Fibroblast of skin of scalp (primary cell): ENCODE measurements at places on chromosomes 7 and 10.

DNA sequence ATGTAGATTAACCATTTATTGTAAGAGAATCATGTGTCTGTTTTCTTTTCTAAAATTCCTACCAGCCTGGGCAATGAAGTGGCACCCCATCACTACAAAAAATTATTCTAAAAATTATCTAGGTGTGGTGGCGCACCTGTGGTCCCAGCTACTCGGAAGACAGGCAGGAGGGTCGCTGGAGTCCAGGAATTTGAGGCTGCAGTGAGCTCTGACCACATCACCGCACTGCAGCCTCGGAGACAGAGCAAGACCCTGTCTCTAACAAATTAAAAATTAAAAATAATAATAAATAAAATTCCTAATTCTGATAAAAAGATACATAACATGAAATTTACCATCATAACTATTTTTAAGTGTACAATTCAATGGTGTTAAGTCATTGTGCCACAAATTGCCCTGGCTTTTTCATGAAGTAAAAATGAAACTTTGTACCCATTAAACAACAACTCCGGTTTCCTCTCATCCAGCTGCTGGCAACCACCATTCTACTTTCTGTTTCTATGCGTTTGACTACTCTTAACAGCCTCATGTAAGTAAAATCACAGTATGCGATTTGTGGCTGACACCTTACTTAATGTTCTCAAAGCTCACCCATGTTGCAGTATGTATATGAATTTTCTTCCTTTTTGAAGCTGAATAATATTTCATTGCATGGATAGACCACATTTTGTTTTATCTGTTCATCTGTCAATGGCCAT lies 20.6 kb upstream of the USP6NL start:
- no peak for DNase-seq

DNA sequence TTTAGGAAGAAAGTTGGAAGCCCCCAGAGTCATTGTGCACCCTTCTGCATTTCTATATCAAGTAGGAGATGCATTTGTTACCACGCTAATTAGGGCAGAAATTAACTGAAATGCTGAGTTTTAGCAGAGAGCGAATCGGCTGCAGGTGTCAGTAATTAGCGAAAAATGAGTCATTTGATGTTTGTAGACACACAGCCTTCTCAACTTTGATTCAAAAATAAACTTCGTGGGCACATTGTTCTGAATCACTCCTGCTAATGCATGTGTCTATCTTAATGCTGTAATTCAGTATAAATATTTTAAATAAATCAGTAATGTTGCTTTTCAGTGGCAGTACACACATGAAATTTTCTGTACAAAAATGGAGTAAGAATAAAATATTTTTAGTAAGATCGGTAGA lies 109.5 kb upstream of the CARD11 start:
- no peak for DNase-seq

GRCh38 chr10:118473305-118473960 lies 122.0 kb downstream of the PRLHR start:
- no peak for DNase-seq

DNA sequence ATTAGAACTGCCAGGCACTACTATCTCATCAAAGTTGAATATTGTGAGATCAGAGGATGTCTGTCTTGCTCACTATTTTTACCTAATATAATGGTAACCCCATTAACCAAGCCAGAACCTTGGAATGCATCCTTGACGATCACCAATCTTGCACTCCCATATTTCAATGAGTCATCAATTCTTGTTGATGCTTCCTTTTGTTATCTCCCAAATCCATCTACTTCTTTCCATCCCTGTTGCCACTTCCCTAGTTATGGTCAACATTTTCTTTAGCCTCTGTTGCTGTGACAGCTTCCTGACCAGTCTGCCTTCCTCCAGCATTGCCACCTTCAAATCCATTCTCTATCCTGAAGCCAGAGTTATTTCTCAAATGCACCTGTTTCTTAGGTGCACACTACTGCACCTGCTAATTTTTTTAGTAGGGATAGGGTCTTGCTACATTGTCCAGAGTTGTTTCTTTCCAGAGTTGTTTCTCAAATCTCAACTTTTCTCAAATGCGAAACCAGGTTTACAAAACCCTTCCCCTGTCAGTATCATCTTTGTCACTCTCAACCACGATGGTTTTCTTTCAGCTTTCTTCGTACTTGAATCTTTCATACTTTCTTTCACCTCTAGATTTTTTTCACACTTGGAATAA lies 15.7 kb downstream of the ITGA8 start:
- DNase-seq = no peak

GRCh38 chr10:110081911-110082310 lies 74.1 kb downstream of the ADD3 start:
- DNase-seq = peak; percentile 11

DNA sequence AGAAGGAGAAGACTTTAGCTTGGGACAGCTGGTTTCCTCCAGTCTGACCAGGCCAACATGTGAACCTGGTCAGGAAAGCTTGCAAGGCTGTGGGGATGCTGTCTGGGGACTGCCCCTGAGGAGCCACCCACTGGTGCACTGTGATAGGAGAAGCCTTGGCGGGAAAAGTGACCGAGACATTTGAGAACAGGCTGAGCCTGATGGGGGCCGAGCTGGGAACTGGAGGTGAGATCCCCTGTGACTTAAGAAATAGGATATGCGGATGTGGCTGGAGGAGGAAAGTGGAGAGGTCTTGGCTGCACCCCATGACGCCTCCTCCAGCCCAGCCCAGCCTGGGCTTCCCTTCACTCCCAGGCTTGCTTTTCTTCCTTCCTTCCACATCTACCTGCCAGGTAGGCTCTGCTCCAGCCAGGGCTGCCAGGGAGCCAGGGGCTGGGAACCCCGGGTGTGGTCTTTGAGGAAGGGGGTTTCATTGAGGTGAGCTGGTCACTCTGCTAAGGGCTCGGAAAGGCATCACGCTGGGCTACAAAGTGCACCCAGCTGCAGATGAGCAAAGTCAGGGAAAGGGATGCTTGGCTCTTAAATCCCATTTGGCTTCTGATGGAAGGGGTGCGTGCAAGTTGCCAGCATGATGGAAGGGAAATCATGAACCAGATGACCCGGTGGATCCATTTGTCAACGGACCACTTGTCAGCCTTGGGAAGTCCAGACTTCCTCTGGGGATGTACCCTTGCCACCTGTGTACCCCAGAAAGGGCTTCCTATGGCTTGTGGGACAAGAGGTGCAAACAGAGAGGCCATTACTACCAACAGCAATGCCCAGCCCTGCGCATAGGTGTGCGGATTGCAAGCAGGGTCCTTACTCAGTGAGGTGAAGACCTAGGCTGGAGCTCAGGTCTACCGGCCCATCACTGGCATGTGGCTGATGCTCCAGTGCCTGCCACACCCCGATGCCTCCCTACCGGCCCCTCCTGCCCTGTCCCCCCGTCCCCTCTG lies 66.3 kb downstream of the C10orf143 start:
- no peak for DNase-seq

- peak; percentile 56 for DNase-seq
These were observed 90.1 kb downstream of the EPC1 start for GRCh38 chr10:32256613-32257437.

- DNase-seq = no peak
These were observed 202.8 kb downstream of the MAD1L1 start for GRCh38 chr7:2029936-2030335.

DNA sequence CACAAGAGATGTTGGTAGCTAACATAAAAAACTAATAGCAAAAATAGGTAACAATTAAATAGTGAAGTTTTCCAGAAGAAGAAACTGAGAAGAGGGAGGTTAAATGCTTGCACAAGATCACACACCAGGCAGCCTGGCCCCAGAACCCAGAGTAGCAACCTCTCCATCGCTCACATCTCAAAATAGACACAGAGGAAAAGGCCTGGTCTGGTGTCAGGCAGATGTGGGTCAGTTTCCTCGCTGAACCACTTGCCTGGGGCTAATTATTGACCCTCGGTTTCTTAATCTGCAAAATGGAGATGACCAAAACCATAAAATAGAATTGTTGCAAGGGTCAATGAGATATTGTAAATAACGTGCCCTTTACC lies 44.5 kb upstream of the STK17A start:
- no peak for DNase-seq

GRCh38 chr10:32253276-32253675 lies 93.7 kb downstream of the EPC1 start:
- no peak for DNase-seq

GRCh38 chr10:70597856-70598815 lies 4.4 kb downstream of the PRF1 start:
- no peak for DNase-seq

GRCh38 chr7:25613912-25614311 lies 385.6 kb upstream of the NPVF start:
- no peak for DNase-seq

GRCh38 chr10:78602201-78602932 lies 466.4 kb upstream of the ZMIZ1 start:
- DNase-seq = no peak

DNA sequence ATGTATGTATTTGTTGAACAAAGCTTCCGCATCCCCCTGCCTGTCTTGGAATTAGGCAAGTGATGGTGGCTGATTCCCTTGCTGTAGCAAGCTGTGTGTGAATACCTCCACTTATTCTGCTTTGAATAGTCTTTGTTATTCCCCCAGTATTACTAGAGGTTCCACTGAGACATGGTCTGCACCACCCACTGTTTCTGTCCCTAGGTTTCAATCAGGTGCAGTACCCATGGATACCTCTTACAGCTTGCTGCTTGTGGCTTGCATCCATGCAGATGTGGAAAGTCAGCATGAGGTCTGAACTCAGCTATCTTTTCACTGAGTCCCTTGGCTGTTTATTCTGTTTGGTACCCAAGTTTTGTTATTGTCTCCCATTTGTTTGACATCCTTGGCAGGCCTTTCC lies 447.4 kb downstream of the GRM8 start:
- DNase-seq = no peak

GRCh38 chr7:116689790-116690259 lies 17.8 kb downstream of the MET start:
- DNase-seq = peak; percentile 44

DNA sequence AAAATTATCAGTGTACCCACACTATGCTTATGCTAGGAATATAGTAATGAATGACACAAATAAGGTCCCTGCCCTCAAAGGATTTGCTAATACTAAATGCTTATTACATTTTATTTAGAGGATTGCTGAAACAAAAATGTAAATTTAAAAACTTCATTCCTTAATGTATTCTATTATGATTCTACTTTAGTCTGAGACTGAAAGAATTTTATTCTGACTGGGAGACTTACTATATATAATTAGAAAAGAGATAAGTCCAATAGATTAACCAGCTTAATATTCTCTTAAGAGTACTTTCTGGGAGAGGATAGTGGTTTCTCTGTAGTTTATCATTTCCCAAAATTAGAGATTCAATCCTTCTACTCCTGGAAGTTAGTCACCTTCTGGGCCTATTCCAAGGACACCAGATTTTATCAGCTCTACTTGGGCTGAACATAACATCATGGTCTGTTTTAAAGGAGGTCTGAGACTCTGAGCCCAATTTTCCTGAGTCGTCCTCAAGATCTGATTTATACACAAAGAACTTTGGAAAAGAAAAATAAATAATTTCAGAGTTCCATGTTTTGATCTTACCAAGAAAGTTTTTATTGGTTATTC lies 41.1 kb downstream of the ASZ1 start:
- peak; percentile 14 for DNase-seq

DNA sequence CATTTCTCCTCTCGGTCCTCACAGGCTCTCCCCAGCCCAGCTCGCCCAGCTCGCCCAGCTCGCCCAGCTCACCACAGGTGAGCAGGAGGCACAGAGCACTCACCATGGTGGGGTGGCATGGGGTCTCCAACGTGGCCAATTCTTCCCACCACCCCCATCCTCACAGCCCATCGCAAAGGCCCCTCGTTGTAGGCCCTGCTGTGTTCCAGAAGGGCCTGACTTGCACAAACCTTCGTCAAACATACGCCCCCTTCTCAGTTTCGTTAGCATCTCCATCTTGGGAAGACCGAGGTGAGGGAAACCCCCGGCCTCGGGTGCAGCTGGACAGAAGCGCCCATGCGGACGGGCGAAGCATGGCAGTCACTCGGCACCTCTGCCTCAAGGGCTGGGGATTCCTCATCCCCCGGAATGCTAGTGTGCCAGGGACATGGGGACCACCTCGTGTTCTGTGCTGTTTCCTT lies 304.6 kb downstream of the TNS3 start:
- no peak for DNase-seq
